Stimulated activated CD4-positive, alpha-beta T cell treated with anti-CD3 and anti-CD28 coated beads, Interleukin-1b, Interleukin-23, amount 100 ng/mL, for 1 hour (primary cell): ENCODE measurements at places on chromosomes 2 and 18.

DNA sequence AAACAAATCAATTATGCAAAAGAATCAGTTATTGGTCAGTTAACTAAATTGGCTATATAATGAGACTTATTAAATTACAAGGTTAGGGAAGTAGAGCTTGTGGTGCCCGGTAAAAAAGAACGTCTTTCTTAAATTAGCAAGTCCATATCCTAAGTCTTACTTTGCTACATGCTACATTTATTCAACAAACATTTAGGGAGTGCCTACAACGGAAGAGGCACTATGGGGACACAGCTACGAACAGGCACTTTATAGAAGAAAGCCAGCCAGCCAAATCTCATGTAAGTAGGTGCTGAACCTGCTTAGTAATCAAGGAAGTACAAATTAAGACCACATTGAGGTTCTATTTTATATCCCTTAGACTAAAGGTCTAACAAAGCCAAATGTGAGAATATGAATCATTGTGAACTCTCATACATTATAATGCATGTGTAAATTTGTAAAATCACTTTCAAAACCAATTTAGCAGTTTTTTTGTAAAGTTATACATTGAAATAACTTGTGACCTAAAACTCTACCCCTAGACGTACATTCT is 59.9 kb downstream of the PDK1 start:
- DNase-seq = no peak

- no peak for DNase-seq
Observed at GRCh38 chr2:237465515-237466148, 21.4 kb upstream of the MLPH start.

- no peak for DNase-seq
Observed at GRCh38 chr2:166521155-166521554, 27.1 kb upstream of the SCN7A start.

DNA sequence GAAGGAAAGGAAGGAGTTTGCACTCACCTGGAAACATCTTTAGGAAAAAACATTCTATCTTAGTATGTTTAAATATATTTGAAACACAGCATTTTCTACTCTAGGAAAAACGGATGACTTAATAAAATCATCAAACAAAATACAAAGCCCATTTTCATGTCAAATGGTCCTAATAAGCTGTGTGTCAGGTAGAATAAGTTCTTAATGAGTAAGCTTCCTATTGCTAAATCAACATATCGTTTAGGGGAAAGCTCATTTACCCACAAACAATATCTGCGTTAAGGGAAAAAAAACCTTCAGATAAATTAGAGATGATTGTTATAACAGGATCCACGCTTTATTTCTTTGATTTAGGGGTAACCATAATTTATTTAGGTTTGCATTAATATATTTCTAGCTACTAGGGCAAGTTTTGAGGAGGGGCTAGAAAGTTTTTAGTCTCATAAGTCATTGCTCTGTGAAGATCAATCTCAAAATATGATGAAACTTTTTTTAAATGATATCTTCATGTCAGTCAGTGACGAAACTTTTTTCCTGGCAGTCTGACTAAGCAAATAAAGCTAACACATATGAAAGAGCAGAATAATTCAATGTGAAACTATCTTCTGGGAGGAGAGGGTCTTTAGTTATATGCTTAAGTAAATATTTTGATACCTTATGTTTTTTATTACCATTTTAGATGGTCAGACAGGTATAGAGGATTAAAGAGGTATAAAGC is 147.1 kb downstream of the WDSUB1 start:
- DNase-seq = no peak

- DNase-seq = no peak
Observed at GRCh38 chr2:7430869-7431641, 513.8 kb downstream of the RNF144A start.

DNA sequence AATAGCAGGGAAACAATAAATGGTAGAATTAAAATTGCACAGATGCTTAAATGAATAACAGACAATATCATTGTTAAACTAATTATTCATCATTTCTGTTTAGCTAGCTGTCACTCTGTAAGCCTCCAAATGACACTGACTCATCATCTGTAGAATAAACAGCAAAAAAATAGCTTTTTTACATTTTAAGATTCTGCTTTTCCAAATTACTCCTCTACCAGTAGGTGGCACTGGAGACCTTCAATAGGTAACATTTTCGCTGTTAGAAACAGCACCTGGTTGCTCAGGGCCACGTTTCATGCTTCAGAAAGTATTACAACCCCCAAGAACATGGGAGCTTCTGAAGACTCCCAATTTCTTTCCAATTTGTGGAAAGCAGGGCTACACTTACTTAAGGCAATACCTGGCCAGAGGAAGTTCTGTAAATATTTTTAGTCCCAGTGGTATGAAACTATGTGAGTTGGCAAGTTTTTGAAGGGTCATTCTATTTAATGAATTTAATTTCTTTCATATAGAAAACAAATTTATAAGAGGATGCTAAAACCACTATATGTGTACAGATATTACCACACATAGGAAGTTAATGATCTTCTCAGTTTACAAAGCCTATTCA is 45.4 kb downstream of the TTN start:
- no peak for DNase-seq

GRCh38 chr2:204665207-204665606 is 119.9 kb downstream of the PARD3B start:
- no peak for DNase-seq
